ENCODE measurements at places on chromosomes 2 and 18.
A peak's percentile ranks its signal among the peaks of the same experiment; 100 is the strongest.

DNA sequence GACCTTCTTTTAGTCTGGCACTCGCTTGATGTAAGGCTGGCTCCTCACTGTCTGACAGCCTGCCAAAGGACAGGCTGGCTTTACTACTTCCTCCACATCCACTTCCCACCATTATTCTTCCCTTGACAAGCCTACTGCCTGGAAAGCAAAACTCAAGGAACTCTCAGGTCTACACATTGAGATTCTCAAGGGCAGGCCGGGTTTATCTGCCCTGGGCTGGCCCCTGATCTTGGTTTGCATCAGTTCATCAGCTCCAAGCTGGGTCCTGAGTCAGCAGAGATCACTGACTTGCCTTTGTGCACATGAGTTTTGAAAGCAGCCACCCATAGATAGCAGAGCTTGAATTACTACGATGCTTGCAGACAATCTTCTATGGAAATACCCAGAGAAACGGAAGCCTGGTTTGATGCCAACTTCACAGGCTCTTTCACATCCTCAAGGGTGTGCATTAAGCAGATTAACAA lies 53.9 kb downstream of the KCTD18 start:
- DNase-seq = no peak

GRCh38 chr18:8616028-8616401 lies 6.8 kb downstream of the RAB12 start:
- DNase-seq = no peak

DNA sequence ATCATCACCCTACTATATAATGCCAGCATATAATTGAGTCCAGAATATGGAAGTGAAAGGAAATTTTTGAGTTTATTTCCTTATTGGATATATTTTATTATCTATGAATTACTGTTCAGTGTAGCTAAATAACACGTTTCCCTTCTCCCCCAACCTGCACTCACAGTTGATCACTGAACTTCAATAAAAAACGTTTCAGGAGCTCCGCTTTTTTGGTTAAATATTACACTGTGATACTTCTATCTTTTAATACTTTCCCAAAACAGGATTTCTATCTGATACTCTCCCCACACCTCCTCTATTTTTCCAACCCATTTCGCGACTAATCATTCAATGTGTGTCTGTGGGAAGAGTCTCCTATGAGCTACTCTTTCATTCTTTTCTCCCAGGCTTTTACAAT lies 7.2 kb downstream of the VSNL1 start:
- DNase-seq = no peak

- no peak for DNase-seq
Measured at GRCh38 chr18:48030616-48031480, 100.4 kb upstream of the SMAD2 start.

DNA sequence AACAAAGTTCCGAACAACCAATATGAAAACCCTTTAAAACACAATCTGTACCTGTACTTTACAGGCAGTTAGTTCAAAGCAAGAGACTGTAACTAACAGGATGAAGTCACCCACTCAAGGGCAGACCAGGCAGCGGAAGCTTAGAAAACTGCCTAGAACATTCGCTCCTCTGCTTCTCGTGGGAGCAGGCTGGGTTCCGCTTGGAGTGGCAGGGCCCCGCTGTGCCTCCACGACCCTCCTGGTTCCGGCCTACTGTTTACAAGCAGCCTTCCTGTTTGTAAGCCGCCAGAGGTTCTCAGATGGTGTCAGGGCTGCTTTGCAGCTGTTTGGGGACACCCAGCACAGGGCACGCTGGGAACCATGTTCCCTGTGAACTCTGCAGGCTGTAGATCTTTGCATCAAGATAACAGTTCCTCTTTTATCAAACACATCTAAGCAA lies 31.3 kb downstream of the CIB4 start:
- DNase-seq = peak; percentile 59

- no peak for DNase-seq
Measured at GRCh38 chr2:14891546-14891945, 259.0 kb downstream of the LRATD1 start.

- no peak for DNase-seq
Measured at GRCh38 chr18:64650068-64650467, 501.2 kb upstream of the LINC00305 start.

DNA sequence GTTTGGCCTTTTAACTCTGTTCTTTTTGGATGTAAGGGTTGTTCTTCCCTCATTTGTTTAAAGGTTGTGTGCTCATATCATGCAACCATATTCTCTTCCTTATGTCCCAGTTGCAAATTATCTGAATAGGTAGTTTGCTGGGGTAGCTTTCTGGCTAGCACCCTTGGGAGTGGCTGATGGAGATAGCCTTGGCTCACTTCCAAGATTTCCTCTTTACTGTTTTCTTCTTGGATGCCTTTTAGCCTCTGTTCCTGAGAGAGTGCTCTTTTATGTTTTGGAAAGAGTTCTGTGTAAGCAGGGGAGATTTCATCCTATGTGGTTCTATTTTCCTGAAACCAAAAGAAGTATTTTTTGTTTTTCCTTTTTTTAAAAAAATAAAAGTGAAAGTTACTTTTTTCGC lies 25.4 kb downstream of the USP14 start:
- no peak for DNase-seq

DNA sequence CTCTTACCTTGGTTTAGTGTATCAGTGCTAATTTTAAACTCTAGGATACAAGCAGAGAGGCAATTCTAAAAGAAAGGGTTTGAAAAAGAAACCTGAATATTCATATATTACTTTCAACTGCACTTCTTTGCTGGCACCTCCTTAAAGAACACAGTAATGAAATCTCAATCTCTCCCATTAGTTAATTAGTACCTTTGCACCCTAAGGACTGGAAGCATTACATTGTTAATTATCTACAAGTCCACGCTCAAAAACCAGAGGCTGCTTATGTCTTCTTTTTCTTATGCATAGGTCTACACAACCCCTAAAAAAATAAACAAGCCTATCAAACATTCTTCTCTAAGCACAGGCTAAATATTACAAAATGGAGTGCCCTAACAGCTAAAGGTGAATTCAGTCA lies 20.2 kb downstream of the EPHA4 start:
- no peak for DNase-seq

- DNase-seq = no peak
Measured at GRCh38 chr2:108447947-108448677, 894 bp upstream of the GCC2 start.

- no peak for DNase-seq
Measured at GRCh38 chr2:33426666-33427231, 49.7 kb upstream of the RASGRP3 start.

DNA sequence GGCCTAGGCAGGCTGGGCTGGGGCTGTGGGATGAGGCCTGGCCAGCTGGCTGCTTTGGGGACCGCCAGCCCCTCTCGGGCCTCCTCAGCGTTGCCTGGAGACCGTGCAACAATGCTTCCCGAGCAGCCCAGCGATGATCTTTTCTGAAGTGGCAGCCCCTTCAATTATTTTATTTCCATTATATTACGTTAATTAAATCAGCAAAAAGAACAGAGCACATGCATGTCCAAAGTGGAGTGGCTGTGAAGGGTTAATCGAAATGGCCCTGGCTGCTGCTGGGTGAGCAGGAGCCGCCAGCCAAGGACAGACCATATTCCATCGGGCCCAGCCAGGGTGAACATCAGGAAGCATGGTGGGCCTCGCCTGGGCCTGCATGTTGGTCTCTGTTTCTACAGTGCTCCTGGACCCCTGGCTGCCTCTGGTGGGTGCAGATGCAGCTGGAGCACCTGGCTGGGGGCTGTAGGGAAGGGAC lies 245.5 kb downstream of the MYCN start:
- no peak for DNase-seq

- peak; percentile 87 for DNase-seq
Measured at GRCh38 chr2:192194265-192194865, 368 bp downstream of the TMEFF2 start.

GRCh38 chr2:197212344-197213262 lies 98.0 kb downstream of the ANKRD44 start:
- DNase-seq = no peak

GRCh38 chr2:178069551-178069950 lies 3.0 kb downstream of the PDE11A start:
- DNase-seq = no peak

DNA sequence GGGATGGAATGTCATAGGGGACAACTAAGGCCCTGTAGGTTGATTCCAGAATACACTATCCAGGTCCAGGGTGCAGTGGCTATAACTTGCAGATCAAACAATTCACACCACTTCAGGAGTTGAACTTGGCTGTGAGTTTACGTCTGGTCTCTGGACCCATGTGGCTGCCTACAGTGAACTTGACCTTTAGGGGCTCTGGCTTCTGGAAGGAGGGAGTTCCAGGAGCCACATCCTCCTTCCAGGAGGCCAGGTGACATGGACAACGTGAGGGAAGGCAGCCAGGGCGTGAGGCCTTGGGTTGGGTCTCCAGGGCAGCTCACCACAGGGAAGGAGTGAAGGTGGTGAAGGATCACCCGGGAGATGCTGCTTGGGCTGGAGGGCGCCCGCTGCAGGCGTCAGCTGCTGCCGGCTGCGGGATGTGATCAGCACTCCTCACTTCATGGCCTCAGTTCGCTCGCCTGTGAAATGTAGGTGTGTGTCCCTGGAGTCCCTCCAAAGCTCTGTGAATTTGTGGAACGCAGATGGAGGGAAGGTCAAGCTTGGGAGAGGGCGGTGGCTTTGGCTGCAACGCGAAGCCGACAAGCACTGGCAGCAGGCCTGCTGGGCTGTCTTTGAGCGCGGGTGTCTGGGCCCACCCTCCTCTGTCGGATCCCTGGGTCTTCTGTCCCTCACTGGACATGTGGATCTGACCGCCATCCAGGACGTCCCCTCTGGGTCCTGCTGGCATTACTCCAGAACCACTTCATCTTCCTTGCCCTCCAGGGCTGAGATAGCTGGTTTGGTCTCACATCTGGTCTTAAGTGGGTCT lies 146.5 kb downstream of the GLI2 start:
- DNase-seq = no peak

- peak; percentile 73 for DNase-seq
Measured at GRCh38 chr2:11744631-11745394, 1.6 kb upstream of the LPIN1 start.

DNA sequence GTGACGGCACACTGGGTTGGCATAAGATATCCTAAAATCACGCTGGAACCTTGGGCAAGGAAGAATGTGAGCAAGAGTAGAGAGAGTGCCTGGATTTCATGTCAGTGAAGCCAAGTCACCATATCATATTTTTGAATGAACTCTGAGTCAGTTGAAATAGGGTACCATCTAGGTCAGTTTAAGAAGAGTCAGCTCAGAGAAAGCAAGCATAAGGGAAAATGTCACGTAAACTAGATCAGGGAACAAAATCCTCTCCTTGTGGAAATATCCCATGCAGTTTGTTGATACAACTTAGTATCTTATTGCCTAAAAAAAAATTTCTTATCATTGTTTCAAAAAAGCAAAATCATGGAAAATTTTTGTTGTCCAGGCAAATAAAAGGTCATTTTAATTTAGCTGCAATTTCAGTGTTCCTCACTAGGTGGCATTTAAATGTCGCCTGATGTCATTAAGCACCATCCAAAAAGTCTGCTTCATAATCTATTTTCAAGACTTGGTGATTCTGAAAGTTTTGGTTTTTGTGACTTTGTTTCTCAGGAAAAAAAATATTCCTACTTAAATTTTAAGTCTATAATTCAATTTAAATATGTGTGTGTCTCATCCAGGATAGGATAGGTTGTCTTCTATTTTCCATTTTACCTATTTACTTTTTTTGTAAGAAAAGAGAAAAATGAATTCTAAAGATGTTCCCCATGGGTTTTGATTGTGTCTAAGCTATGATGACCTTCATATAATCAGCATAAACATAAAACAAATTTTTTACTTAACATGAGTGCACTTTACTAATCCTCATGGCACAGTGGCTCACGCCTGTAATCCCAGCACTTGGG lies 19.6 kb downstream of the RSAD2 start:
- no peak for DNase-seq

- peak; percentile 46 for DNase-seq
Measured at GRCh38 chr2:31193806-31194205, 23.5 kb downstream of the CAPN14 start.

DNA sequence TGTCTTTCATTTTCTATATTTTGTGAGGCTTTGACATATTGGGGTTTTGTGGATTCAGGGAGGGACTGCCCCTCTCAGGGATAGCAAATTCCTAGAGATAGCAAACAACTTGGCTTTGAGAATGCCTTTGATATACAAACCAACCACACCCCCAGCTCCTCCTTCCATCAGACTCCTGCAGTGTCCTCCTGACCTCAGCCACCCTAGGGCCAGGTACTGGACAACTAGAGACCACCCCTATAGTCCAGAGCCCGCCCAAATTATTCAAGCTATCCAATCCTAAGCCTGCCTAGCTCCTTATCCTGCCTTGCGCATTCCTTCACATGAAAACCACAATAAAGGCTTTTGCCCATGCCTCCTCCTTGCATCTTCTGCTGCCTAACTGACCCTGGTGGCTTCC lies 22.9 kb upstream of the STAM2 start:
- no peak for DNase-seq

- peak; percentile 59 for DNase-seq
Measured at GRCh38 chr2:100623033-100623715, 60.4 kb downstream of the PDCL3 start.

DNA sequence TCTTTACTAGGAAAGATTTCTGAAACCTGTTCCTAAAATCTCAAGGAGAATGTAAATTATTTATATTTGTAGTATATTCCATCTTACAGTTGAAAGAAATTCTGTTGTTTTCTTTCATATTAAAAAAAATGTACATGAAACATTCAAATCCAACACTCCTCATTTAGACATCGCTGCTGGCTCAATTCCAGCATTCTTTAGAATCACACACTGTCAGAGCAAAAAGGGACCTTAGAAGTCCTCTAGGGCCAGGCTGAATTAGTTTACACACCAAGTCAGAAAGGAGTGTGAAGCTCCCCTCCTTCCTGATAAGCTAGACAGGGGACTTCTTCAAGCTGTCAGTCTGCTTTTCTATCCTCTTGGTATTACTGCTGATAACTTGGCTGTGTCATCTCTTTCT lies 158.6 kb upstream of the LTBP1 start:
- no peak for DNase-seq

- no peak for DNase-seq
Measured at GRCh38 chr18:77164026-77164425, 31.4 kb upstream of the MBP start.

DNA sequence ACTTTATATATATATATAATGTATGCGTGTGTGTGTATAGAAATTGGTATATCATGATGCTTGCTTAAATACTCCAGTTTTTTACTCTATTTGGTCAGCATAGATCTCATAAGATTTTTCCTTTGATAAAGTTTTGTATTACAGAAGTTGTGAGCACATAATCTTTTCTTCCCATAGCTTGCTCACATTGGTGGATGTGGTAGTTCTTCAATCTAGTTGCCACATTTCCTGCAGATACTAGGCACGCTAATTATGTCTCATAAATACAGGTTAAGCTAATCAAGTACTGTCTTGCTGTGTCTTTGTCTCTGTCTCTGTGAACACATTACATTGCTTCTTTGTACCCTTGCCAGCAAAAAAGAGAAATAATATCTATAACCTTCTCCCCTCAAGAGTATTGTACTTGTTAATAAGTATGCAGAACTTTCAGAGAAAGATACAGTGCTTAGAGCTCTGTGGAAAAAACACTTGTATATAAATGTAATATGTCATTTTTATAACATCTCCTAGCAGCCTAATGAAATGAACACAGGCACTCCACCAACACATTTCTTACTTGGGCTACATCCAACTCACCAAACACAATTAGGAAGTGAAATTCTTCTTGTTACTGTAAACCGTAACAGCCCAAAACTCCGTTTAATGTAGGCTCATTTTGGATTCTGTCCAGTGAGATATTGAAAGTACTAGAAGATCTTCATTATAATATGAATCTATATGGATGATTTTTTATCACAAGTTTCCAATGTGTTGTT lies 306.7 kb upstream of the SLC8A1 start:
- DNase-seq = no peak
